ENCODE measurements at places on chromosomes 12 and 14.

DNA sequence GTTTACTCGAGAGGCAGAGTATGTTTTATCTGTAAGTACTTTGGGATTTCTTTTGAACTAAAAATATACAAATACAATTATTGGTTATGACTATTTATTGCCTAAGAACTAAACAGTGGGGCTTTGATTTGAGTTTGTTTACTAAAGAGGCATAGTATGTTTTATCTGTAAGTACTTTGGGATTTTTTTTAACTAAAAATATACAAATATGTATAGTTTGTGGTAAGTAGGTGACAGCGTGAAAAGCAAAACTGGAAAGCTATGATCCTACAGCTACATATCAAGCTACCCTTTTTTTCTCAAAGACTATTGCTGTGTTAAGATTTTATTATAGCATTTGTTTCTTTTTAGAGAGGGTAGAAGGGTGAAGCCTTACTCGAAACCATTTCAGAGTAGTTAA, 171.0 kb downstream of the RAD51B start:
- no peak for DNase-seq

- DNase-seq = no peak
Observed at GRCh38 chr14:105067140-105067968, 2.1 kb upstream of the GPR132 start.

DNA sequence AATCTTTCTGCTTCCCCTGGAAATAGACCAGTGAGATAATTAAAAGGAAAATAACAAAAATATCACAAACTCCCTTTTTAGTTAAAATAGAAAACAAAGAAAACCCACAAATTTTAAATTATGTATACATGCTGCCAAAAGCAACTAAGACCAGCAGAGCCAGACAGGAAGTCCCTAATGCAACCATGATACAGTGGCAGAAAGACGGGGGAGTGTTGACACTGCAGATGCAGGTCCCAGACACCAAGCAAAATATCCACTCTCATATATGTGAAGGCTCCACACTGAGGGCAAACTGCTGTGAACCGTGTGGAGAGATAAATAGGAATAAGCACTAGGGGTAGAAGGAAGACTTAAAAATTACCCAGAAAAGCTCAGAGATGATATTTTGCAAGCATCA, 401.0 kb downstream of the BTG1 start:
- no peak for DNase-seq

DNA sequence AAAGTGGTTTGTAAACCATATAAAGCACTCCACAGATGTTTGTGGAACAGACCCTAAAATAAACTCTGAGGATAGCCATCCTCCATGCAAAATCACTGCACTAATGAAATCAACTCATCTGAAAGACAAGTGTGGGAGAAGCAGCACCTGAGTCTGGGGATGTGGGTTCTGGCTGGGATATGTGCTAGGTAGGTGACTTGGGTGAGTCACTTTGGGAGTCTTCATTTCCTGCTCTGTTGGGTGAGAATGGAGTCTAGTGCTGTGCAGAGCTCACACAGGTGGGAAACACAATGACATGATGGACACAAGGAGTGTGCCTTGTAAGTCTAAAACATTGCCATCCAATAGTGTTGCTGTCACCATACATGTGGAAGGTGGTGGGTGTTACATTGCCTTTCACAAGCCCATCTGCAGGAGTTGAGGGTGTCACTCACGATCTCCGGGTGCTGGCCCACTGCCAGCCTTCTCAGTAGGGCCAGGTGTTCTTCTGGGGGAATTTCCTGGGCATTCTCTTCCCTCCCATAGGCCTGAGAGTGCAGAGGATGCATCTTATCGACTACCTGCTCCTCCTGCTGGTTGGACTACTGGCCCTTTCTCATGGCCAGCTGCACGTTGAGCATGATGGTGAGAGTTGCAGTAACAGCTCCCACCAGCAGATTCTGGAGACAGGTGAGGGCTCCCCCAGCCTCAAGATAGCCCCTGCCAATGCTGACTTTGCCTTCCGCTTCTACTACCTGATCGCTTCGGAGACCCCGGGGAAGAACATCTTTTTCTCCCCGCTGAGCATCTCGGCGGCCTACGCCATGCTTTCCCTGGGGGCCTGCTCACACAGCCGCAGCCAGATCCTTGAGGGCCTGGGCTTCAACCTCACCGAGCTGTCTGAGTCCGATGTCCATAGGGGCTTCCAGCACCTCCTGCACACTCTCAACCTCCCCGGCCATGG, 2.0 kb downstream of the SERPINA4 start:
- DNase-seq = no peak

- no peak for DNase-seq
Observed at GRCh38 chr12:101876322-101876860, 989 bp upstream of the DRAM1 start.

Data from NCI-H1417 (cell line).